ENCODE measurements at places on chromosomes 16 and 17. TPM values are rescaled to one million over a fixed set of nuclear protein-coding genes. Genes with fewer than 3 reads are reported as not detected.
A peak's percentile ranks its signal among the peaks of the same experiment; 100 is the strongest.

DNA sequence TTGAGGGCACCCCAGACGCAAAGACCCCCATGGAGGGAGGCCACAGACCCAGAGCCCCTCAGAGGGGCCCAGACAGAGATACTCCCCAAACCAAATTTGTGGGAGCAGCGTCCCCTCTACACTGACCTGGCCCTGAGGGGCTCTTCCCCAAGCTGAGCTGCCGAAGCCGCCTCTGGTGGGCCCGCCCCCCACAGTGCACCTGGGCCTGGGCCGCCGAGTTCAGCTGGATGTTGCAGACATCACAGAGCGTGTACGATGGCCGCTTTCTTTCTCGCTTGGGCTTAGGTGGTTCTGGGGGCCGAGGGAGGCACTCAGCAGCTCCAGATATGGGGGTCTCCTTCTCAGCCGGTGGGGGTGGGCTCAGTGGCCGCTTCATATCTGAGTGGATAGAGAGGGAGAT, 12.3 kb upstream of the C17orf113 start:
- no peaks in the 10 kb centered on the region for H3K36me3 ChIP-seq
- H3K4me3 ChIP-seq = no peak overlapping the region
- H3K27ac ChIP-seq = no peak overlapping the region

- H3K36me3 ChIP-seq = no peaks in the 10 kb centered on the region
- no peaks in the 10 kb centered on the region for H3K4me1 ChIP-seq
- no peak overlapping the region for H3K4me3 ChIP-seq
- H3K27me3 ChIP-seq = no peaks in the 10 kb centered on the region
- no peak overlapping the region for H3K27ac ChIP-seq
- DNase-seq = no peak
These were observed 384.3 kb downstream of the CDH13 start for GRCh38 chr16:83010776-83011720.

DNA sequence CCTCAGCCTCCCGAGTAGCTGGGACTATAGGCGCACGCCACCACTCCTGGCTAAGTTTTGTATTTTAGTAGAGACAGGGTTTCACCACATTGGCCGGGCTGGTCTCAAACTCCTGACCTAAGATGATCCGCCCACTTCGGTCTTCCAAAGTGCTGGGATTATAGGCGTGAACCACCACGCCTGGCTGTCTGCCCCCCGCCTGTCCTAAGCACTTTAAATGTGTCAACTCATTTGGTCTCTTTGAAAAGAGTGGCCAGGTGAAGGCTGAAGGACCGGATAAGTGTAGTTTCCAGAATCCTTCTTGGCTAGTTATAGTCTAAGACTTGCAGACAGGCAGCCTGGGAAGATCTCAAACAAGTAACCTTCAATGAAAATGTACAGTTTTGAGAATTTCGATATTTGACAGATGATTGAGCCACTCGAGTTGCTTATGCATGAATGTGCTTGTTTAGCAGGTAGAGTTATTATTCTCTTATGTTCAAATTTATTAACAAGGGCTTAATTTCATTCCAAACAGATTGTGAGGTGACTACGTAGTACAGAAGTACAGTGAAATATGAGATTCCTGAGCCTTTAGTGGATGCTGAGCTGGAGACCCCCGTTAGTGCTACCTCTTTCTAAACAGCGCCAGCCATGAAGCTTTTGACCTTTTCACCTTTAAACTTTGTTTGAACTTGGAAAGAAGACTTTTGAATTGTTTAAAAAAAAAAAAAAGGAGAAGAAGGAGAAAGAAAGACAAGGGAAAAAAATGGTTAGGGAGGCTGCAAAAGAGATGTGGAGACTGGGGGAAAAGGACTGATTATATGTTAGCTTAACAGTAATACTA, 164.4 kb upstream of the TBX2 start:
- H3K27me3 ChIP-seq = no peaks in the 10 kb centered on the region
- no peaks in the 10 kb centered on the region for H3K36me3 ChIP-seq
- H3K4me1 ChIP-seq = no peaks in the 10 kb centered on the region
- H3K4me3 ChIP-seq = no peak overlapping the region
- H3K27ac ChIP-seq = no peak overlapping the region

DNA sequence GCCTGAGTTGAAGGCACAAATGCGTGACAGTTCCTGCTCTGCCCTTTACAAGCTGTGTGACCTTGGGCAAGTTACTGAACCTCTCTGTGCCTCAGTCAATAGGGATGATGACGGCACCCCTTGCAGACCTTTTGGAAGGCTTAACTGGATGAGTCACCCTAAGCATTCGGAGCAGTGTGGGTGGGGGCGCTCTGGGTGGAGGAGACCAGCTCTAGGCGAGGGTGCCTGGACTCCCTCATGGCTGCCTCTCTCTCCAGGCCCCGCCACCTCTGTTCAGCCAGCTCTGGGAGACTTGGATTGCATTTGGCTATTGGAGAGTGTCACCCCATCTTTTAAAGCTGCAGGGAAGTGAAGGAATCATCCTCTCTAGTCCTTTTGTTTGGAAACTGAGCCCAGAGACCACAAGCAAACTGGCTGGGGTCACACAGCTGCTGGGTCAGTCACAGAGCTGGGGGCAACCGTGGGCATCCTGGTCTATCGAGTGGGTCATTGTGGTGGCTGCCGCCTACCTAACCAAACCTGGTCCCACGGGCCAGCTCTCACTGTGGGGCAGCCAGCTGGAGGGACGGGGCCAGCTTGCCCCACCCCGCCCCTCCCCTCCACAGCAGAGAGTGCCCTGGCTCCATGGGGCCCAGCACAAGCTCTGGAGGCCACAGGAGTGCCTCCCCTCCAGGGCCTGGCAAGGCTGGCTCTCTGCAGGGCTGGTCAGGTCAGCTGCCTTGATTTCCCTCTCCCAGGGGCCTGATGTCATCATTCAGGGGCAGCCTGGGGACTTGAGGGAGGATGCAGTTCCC, 20.2 kb upstream of the GSE1 start:
- no peak for DNase-seq

ACOX1 gene
- 27.4 TPM for total RNA-seq

DNA sequence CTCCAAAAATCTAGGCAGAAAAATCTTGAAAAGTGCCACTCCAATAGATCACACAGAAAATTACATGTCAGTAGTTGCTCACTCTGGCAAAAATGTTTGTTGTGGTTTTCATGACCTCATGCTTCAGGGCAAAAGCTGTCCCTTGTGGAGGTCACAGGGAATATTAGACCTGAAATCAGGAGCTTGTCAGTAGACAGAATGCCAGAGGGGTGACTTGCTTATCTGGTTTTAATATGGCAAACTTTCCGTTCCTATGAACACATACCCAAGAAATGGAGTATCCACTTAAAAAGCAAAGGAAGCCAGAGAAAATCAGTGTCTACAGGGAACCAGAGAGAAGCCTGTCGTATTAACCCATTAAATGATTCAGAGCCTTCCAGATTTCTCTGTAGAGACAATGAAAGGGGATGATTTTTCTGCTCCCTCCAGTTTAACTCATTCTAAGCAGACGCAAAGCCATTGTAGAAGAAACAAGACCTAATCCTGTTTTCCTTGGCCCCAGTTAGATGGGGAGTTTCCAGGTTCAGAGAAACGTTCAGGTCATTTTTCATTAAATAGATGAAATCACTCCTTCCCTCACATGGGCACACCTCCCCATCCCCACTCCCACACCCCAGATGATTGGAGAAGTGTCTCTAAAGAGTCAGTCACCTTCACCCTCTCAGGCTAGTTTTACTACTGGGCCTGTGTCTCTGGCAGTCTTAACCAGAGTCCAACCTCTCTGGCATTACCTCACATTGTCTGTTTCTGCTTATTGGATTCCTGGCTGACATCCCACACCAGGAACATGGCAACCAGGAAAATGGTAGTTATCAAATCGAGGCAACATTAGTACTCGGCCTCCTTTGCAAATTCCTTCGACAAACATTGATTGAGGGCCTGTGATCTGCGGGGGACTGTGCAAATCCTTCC, 6.0 kb downstream of the SOX9 start:
- DNase-seq = no peak
- H3K27ac ChIP-seq = no peak overlapping the region
- peaks cover 4% of the 10 kb centered on the region for H3K27me3 ChIP-seq

GRCh38 chr17:62062944-62063343, 2.1 kb downstream of the MED13 start:
- peak overlapping the region; percentile 96 for H3K4me3 ChIP-seq
- peaks cover 32% of the 10 kb centered on the region for H3K36me3 ChIP-seq
- H3K27ac ChIP-seq = no peak overlapping the region
- no peaks in the 10 kb centered on the region for H3K4me1 ChIP-seq

- no peaks in the 10 kb centered on the region for H3K4me1 ChIP-seq
- peak; percentile 73 for DNase-seq
- no peaks in the 10 kb centered on the region for H3K36me3 ChIP-seq
- H3K27ac ChIP-seq = no peak overlapping the region
- H3K4me3 ChIP-seq = no peak overlapping the region
These were observed 11.3 kb downstream of the OSBPL7 start for GRCh38 chr17:47810200-47810821.

GRCh38 chr17:49494399-49494985, 601 bp upstream of the NGFR start:
- no peak for DNase-seq
- H3K27ac ChIP-seq = no peak overlapping the region
- H3K36me3 ChIP-seq = no peaks in the 10 kb centered on the region
- peaks cover 9% of the 10 kb centered on the region for H3K27me3 ChIP-seq
- peak overlapping the region; percentile 65 for H3K4me3 ChIP-seq

GRCh38 chr17:5019475-5019956, 15.7 kb downstream of the SLC52A1 start:
- H3K27me3 ChIP-seq = no peaks in the 10 kb centered on the region
- H3K36me3 ChIP-seq = peaks cover 73% of the 10 kb centered on the region
- no peak overlapping the region for H3K4me3 ChIP-seq
- no peaks in the 10 kb centered on the region for H3K4me1 ChIP-seq

- H3K4me3 ChIP-seq = no peak overlapping the region
- DNase-seq = no peak
These were observed 29.0 kb upstream of the KRT17 start for GRCh38 chr17:41653421-41653820.

DNA sequence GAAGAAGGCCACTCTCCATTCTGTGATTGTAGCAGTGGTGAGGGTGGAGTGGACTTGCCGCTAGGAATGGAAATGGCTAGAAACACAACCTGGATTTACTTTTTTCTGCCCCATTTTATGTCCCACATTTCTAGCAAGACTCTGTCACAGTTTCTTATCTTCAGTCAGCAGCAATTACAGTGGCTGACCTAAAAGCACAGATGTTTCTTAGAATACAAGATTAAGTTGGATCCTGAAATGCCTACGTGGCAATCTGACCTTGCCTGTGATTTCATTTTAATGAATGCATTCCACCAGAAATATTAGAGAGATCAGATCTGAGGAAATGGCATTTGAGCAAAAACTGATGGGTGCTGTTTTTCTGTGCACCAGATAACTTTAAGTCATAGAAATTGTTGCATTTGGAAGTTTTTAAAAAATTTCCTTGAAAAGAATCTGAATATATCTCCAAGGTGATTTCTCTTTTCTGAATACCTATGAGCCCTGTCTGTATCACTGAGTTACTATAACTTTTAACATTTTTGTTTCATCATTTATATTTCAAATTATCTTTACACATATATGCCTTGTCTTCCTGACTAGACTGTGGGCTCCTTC, 5.4 kb downstream of the HEATR3 start:
- H3K4me3 ChIP-seq = no peak overlapping the region
- no peaks in the 10 kb centered on the region for H3K4me1 ChIP-seq
- DNase-seq = no peak
- H3K27me3 ChIP-seq = no peaks in the 10 kb centered on the region

GRCh38 chr16:30065943-30066760, 592 bp downstream of the ALDOA start:
- no peaks in the 10 kb centered on the region for H3K4me1 ChIP-seq
- no peak overlapping the region for H3K27ac ChIP-seq
- H3K36me3 ChIP-seq = peaks cover 41% of the 10 kb centered on the region
- no peak for DNase-seq
- no peaks in the 10 kb centered on the region for H3K27me3 ChIP-seq

SYCE1L gene
- 11.5 TPM for total RNA-seq

DNA sequence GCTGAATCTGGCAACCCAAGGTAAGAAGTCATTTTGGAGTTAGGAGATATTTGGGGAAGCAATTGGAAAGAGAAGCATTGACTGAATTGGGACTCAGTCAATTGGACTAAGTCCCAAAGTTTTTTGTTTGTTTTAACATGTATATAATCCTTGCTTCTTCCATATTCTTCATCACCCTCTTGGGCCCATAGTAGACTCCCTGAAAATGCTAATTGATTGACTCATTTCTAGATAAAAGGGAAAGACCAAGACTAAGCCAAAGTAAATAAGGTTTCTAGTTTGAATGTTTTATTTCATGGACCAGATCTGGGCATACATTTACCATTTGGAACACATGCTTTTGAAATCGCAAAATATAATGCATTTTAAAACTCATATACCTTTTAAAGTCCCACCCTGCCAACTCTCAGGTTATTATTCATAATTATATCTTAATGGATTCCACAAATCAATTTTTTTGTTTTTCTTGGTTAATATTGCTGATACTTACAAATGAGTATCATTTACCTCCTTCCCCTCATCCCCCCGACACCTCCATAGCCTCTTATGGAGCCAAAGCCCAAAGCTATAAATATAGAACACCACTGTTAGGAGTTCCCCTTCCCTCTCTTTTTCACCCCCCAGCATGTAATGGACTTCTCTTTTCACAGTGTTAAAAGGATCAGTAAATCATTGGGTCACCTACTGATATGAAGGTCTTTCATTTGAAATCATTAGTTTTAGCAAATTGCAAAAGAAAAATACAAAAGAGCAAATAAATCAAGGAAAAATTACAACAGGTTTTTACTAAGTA, 674.0 kb upstream of the SOX9 start:
- no peak overlapping the region for H3K4me3 ChIP-seq

DNA sequence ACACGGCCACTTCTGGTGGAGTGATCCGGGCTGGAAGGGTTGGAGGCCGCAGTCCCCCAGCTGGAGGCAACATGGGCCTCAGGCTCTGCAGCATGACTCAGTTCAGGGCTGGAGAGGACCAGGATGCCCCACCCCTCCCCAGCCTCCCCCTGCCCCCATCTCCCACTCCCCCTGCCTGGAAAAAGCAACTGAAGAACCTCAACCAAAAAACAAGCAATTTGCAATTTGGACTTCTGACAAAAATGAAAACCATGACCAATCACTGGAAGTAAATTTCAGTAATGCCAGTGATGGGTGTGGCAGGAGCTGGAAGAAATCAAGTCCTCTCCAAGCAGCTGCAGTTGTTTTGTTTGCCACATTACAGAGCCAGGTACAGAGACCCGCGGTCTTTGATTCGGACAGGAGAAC, 6.6 kb upstream of the MIF4GD start:
- H3K27me3 ChIP-seq = no peaks in the 10 kb centered on the region
- peaks cover 33% of the 10 kb centered on the region for H3K36me3 ChIP-seq
- no peak for DNase-seq
- no peaks in the 10 kb centered on the region for H3K4me1 ChIP-seq
- no peak overlapping the region for H3K4me3 ChIP-seq
- no peak overlapping the region for H3K27ac ChIP-seq

- no peak for DNase-seq
- H3K27me3 ChIP-seq = no peaks in the 10 kb centered on the region
- peaks cover 2% of the 10 kb centered on the region for H3K4me1 ChIP-seq
These were observed 12.1 kb downstream of the HS3ST3A1 start for GRCh38 chr17:13589658-13590057.

RNU2-1 gene
- total RNA-seq = 6,078 TPM

CDH16 gene
- total RNA-seq = not detected
